ENCODE measurements at places on chromosomes 3 and 15.

DNA sequence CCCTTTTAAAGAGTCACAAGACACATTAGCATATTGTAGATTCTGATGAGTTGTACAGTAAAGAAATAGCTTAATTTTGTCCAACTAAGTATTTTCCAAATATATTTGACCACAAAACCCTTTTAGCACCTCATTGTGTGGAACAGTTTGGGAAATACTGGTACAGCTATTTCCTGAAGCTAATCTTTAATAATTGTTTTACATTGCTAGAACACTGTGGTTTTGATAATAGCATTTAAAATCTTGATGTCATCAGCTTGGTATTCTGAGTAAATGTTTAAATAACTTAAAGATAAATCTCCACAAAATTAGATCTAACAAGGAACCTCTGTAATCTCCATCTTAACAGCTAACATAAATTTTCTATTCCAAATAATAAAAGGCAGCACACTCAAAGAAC is 140.0 kb upstream of the MLF1 start:
- no peak for DNase-seq

GRCh38 chr3:132486099-132486498 is 68.8 kb downstream of the DNAJC13 start:
- DNase-seq, result no peak

GRCh38 chr3:179184826-179185225 is 36.7 kb downstream of the PIK3CA start:
- no peak for DNase-seq

- DNase-seq, result no peak
Measured at GRCh38 chr3:151593928-151594327, 133.1 kb upstream of the IGSF10 start.

DNA sequence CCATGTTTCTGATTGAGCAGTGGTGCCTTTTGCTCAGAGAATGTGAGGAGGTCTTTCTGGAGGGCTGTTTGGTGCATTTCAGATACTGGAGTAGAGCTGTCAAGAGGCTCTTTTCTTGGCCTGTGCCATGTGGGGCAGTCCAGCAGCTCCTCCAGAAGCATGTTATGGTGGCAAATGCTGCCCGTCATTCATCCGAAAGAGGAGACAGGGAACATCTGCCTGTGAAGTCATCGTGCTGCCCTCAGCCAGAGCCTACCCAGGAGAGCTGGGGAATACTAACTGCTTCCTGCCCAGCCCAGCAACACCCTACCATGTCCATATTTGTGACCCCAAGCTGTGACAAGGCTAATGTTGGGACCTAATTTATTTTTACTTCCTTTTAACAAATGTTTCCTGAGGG is 82.2 kb upstream of the SLC6A6 start:
- DNase-seq, result no peak

DNA sequence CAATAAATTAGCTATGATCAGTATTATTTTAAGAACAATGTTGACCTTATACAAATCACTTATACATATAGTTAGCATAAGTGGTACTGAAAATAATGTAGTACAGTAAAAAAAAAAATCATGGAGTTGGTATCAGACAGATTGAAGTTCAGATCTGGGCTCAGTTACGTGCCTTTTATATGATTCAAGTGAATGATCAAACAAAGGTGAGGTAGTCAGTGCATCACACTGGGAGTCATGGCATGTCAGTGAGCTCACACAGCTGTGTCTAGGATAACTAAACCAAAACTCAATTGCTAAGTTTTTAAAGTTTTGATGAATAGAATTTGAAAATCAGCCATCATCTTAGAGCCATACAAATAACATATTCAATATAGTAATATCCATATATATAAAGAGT is 11.2 kb upstream of the CCR8 start:
- no peak for DNase-seq

- DNase-seq, result no peak
Measured at GRCh38 chr3:94071713-94072284, 8.9 kb downstream of the NSUN3 start.

- no peak for DNase-seq
Measured at GRCh38 chr15:38642689-38643270, 78.2 kb upstream of the RASGRP1 start.

GRCh38 chr3:49506906-49507305 is 36.8 kb downstream of the DAG1 start:
- no peak for DNase-seq

DNA sequence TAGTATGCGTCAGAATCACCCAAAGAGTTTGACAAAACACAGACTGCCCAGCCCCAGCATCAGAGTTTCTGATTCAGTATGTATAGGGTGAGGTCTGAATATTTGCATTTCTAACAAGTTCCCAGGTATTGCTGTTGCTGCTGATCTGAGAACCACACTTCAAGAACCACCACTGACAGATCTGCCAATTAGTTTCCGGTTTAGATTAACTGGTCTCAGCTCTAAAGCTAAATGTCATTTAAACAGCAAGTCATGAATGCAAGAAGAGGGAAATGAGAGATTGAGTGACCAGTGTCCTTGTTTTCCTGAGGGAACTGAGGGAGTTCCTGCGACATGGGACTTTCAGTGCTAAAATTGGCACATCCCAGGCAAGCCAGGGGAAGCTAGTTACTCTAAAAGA is 305.0 kb downstream of the ZNF385D start:
- no peak for DNase-seq

DNA sequence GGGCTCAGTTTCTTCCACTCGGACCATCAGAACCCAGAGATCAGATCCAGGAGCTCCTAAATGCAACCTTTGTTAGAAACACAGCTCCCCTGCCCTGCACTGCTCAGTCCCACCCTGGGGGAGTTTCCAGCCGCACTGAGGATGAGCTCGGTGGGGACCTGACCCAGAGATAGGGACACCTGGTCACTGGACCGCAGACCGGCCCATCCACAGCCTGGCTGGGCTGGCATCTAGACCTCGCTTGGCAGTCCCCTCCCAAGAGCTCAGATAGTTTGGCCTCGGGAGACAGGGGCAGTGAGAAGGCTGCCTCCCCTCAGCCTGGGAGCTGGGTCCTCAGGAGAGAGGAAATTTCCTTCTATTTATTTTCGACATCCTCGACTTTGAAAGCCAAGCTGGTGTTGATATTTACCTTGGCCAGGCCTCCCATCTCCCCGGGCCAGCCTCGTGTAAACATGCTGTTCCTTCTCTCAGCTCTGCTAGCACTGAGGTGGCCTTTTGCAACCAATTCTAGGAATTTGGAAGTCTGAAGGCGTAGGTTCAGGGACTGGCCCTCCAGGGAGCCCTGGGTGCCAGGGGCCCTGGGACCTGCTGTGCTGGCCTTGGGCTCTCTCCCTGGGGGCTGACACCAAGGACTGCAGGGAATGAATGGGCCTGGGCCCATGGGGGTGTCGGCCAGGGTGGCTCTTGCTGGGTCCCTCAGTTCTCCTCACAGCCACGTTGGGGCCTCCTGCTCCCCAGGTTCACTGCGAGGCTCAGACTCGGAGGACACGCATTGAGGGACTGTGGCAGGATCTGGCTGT is 90.1 kb downstream of the VGLL4 start:
- no peak for DNase-seq

DNA sequence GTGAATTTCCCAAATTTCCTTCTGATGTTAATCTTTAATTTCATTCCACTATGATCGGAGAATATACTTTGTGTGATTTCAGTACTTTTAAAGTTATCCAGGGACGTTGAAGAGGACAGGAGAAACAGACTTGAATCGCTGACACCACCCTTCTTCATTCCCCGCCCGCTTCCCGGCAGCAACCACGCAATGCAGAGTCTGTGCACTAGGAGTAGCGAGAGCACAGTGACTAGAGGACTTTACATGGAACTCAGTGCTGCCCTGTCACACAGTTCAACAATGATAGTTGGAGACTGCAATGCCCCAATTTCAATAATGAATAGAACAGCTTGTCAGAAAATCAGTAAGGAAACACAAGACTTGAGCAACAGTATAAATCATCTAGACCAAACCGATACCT is 73.9 kb downstream of the RNF13 start:
- DNase-seq, result no peak

DNA sequence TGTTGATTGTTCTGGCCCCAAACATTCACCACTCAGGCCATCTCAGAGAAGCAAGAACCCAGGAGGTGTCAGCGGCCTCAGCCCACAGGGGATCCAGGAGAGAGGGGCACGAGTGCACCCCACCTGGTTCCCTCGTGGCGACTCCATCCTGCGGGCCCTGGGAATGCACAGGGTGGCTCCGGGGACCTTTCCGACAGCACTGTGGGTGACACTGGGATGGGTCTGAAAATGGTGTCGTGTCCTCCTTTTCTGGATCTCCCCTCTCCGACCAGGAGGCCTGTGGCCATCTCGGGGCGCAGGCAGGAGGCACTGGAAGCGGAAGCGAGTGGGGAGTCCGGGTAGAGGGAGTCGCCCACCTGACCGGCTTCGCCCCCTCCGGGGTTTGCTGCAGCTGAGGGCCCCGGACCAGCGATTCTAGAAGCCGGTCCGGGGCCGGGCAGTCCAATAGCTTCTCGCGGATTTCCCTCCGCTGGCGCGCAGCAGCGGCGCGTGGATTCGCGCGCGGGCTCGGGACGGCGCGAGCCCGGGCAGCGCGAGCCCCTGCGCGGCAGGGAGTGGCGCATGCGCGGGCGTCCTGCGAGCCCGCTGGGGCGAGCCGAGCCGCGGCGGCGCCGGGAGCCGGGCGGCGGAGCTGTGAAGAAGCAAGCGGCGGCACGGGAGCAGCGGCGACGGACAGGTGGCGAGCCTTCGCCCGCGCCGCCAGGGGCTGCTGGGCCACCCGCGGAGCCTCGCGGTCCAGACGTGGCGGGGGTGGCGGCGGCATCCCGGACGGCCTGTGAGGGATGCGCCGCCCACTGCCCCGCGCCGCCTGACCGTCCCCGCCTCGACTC is at the start of gene DOCK3:
Gene DOCK3 (plus strand): TSS at position 579 of the 830 bp plus-strand sequence. CDS start 337 bp downstream, outside the sequence.
- peak; percentile 27 for DNase-seq

All from NCI-H1436 (cell line).